Right atrium auricular region (tissue), 2 donors: ENCODE measurements at places on chromosomes 4 and X. TPM values are rescaled to one million over a fixed set of nuclear protein-coding genes. Genes with fewer than 3 reads are reported as not detected.

- DNase-seq = no peak
These were observed 279.6 kb upstream of the PITX2 start for GRCh38 chr4:110902500-110902899.

- no peak for DNase-seq
These were observed 338.8 kb downstream of the UNC5C start for GRCh38 chr4:95209927-95210326.

DNA sequence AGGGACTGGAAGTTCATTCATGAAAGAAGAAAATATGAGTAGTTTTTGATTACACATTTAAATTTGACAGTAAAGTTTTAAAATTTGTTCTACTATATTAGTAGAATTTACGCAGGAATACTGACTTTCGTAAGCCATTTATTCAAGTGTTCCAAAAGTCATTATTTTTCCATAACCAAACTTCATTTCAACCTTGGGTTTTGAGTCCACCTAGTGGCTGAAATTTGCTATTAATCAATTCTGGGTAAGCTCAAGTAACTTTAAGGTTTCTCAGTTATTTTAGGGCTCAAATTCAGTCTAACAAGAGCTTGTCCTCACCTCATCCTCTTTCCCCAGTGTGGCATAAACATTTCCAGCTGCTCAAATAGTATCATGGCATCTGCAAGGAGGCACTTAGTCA is 175.4 kb downstream of the SH3BGRL start:
- no peak for DNase-seq

GRCh38 chr4:14831416-14831815 is 170.9 kb upstream of the CPEB2 start:
- no peak for DNase-seq

MTCP1 gene
- total RNA-seq = 0.43 TPM

TAF9B gene
- 36.6 TPM for total RNA-seq
